ENCODE measurements at places on chromosomes 1 and 21. TPM values are rescaled to one million over a fixed set of nuclear protein-coding genes. Genes with fewer than 3 reads are reported as not detected.

DNA sequence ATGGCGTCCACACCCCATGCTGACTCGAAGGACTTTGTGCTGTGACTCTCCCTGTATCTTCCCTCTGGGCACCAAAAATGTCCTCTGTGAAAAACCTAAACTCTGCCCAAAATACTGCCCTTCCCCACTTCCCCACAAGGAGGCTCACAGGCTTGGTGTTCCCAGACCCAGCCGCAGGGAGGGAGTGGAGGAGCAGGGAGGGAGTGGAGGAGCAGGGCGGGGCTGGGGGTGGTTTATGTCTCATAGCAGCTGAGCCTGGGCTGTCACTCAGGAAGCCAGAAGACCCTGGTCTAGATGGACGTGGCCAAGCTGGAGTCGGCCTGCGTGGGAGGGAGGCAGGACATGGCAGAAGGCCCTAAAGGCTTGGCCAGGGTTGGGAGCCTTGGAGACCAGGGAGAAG lies 461.7 kb downstream of the PTPRU start:
- no peak for DNase-seq

DNA sequence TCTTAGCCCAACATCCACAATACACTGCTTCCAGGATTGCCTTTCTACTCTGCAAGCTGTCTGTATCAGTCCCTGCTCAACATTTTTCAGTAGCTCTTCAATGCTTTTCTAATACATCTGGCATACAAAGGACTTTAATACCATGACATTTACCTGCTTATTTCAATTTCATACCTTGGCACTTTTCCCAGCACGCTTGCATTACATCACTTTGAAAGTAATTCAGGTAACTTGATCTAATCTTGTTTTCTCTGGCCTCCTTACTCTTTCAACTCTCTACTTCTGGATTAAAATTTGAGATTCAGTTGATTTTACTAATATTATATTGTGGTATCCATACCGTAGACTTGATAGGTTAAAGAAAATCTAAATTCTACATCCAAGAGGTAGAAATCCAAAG lies 103.0 kb downstream of the PTGS2 start:
- no peak for DNase-seq

GRCh38 chr1:181043025-181043888 lies 9.5 kb downstream of the MR1 start:
- no peak for DNase-seq

Gene PAQR6
- 19.0 TPM for total RNA-seq

Gene SEC16B
- total RNA-seq = 0.69 TPM

Measured in type B pancreatic cell (in vitro differentiated cells).